ENCODE measurements at places on chromosomes 11 and 22. TPM values are rescaled to one million over a fixed set of nuclear protein-coding genes. Genes with fewer than 3 reads are reported as not detected.
A peak's percentile ranks its signal among the peaks of the same experiment; 100 is the strongest.

ARHGAP8 gene
- total RNA-seq: 9.3 TPM

GRCh38 chr11:134145715-134146114 is 76.8 kb downstream of the JAM3 start:
- no peaks in the 10 kb centered on the region for H3K27me3 ChIP-seq
- H3K27ac ChIP-seq: no peak overlapping the region
- no peak overlapping the region for H3K4me3 ChIP-seq
- DNase-seq: no peak

DNA sequence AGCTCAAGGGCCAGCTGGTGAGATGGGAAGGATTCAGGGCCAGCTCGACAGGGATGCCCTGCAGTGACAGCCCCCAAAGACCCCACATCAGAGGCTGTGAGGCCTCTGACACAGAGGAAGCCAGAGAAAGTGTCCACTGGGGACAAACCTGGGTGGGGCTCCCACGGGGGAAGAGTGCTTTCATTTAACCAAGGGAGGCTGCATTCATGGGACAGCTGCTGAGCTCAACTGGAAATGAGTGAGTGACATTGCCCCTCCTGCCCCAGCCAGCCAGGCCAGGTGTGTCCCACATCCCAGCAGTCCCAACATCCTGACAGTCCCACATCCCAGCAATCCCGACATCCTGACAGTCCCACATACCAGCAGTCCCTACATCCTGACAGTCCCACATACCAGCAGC is 61.0 kb downstream of the DHCR7 start:
- no peaks in the 10 kb centered on the region for H3K27me3 ChIP-seq
- H3K27ac ChIP-seq: no peak overlapping the region
- no peaks in the 10 kb centered on the region for H3K36me3 ChIP-seq

GRCh38 chr11:133832991-133833897 is 12.1 kb downstream of the SPATA19 start:
- DNase-seq: peak; percentile 88
- H3K27ac ChIP-seq: no peak overlapping the region
- no peak overlapping the region for H3K4me3 ChIP-seq
- no peaks in the 10 kb centered on the region for H3K27me3 ChIP-seq
- no peaks in the 10 kb centered on the region for H3K36me3 ChIP-seq

- H3K27ac ChIP-seq: no peak overlapping the region
- H3K36me3 ChIP-seq: no peaks in the 10 kb centered on the region
- H3K4me1 ChIP-seq: no peaks in the 10 kb centered on the region
- H3K27me3 ChIP-seq: no peaks in the 10 kb centered on the region
- no peak overlapping the region for H3K4me3 ChIP-seq
Observed at GRCh38 chr11:83152264-83152663, 4.7 kb upstream of the PCF11 start.

CHRDL2 gene
- 3.7 TPM for total RNA-seq

MUC5B gene
- 0.25 TPM for total RNA-seq

CREB3L1 gene
- total RNA-seq: 11.8 TPM

GRCh38 chr11:68763926-68764657 is 12.8 kb upstream of the TESMIN start:
- H3K36me3 ChIP-seq: peaks cover 59% of the 10 kb centered on the region
- H3K27ac ChIP-seq: no peak overlapping the region
- DNase-seq: no peak
- no peak overlapping the region for H3K4me3 ChIP-seq
- H3K27me3 ChIP-seq: no peaks in the 10 kb centered on the region
- H3K4me1 ChIP-seq: no peaks in the 10 kb centered on the region

KCTD14 gene
- total RNA-seq: 2.9 TPM

C11orf54 gene
- 19.4 TPM for total RNA-seq

All from vagina (tissue), 2 donors.